ENCODE measurements at places on chromosomes 16 and 17.
A peak's percentile ranks its signal among the peaks of the same experiment; 100 is the strongest.

DNA sequence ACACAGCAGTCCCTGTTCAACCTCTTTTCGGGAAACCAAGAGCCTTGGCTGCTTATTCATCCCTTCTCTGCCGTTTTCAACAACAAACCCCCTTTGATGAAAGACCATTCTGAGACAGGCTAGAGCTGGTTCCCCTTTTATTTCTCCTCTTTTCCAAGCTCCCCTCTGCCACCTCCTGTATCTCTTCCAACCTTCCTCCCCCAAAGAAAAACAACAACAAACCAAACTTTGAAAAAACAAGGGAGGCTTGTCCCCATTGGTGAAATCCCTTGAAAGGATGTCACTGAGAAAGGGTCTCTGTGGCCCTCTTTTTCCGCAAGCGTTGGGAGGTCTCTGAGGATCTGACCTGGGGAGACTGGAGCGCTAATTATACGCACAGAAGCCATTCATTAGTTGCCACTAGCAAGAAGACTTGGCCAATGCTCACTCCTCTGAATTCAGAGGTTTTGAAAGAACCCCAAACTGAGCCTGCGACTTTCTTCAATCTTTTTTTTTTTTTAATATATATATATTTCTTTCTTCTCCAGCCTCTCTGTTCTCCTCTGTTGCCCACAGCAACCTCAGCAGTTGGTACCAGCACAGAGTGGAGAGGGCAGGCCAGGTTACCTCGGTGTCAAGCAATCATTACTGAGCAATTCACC lies 101.4 kb downstream of the PITPNC1 start:
- DNase-seq = no peak

GRCh38 chr16:72124761-72125634 lies 31.4 kb downstream of the DHX38 start:
- peak; percentile 59 for DNase-seq

DNA sequence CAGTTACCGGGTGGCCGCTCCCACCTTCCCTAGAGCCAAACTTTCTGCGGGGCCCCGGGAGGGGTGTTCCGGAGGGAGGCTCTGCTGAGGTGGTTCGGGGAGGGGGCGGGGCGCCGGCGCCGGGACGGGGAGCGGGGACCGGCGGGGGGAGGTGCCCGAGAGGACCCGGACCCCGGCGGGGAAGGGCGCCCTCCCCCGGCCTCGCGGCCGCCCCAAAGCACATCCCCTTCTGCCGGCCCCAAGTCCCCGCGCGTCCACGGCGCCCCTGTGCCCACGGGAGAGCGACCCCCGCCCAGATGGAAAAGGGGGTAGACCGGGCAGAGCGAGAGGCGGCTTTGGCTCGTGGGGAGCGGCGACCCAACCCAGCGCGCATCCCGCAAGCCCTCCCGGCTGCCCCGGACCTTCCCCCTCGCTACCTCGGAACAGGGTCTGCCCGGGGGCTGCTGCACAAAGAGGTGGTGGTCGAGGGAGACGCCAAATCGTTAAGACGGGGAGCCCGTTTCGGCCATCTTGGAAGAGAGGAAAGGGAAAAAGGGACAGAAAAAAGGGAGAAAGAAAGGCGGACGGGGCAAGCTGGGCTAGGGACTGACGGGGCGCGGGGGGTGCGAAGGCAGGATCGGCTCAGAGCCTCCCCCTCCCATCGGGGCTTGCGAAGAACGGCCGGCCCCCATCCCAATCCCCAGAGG lies 530 bp downstream of the PCGF2 start:
- no peak for DNase-seq

- no peak for DNase-seq
Observed at GRCh38 chr16:52076332-52076731, 470.6 kb downstream of the TOX3 start.

DNA sequence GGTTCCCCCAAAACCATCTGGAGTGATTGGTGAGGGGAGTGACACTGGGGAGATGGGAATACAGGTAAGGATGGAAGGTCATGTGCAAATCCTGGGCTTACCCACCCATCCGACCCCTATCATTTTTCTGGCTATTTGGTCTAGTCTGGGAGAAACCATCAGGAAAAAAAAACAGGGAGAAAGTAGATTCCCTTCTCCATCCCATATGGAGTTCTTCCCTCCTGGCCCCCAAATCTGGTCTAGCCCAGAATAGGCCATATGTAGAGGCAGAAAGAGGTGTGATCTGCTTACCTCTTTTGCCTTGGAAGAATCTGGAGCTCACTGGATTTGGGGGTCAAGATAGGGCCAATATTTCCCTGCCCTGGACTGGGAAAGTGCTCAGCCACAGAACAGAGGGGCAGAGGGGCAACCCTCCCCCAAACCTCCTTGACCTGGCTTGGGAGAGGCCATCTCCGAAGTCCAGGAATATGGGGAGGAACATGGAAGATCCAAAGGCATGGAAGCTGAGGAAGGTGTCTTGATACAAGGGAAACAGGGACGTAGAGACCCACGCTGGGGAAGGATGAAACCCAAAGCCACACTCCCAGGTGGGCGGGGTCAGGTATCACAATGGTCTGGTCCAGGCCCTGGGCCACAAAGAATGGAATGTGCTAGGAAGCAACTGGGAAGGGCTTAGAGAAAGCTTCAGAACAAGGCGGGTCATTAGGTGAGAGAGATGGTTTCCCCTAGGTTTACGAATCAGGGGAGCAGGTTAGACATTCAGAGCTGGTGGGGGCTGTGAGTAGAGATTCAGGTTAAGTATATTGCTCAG lies 16.2 kb downstream of the CHRNB1 start:
- no peak for DNase-seq

- DNase-seq = no peak
Observed at GRCh38 chr17:2232244-2232638, 71.3 kb downstream of the SMG6 start.

- DNase-seq = no peak
Observed at GRCh38 chr17:6712854-6713129, 377 bp downstream of the SLC13A5 start.

DNA sequence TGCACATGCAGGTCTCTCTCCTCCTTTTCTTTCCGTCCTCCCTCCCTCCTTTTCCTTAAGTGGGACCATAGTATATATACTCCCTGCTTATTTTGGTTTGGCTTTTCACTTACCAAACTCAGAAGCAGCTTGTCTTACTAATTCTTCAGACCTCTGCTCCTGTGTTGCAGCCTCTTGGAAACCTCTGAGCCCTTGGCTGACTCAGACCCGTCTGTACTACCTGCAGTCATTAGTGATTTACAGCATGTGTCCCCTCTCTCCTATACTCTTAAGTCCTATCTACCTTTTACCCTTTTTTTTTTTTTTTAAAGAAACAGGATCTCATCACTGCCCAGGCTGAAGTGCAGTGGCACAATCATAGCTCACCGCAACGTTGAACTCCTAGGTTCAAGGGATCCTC lies 207.0 kb downstream of the STX8 start:
- no peak for DNase-seq

DNA sequence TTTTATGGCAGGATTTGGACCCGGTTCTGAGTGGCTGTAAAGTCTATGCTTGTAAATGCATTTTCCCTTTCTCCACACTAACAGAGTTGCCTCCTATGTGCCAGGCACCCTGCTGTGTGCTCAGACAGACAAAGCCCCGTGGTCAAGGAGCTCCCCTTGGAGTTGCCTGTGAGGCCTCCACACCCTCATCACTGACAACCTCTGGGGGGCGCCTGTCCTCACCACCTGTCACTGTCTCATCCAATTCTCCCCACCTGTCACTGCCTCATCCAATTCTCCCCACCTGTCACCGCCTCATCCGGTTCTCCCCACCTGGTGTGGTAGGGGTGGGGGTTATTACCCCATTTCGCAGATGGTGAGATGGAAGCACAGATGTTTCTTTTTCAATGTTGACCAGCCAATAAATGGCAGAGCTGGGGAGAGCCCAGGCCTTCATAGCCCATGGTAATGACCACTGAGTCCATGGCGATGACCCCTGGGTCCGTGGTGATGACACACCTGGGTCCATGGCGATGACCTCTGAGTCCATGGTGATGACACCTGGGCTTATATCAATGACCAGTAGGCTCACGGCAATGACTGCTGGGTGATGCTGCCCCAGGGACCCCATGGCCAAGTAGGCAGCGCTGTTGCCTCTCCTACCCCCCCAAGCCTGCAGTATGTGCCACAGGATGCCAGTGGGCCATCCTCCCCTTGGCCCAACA lies 150.1 kb downstream of the IRF8 start:
- no peak for DNase-seq

DNA sequence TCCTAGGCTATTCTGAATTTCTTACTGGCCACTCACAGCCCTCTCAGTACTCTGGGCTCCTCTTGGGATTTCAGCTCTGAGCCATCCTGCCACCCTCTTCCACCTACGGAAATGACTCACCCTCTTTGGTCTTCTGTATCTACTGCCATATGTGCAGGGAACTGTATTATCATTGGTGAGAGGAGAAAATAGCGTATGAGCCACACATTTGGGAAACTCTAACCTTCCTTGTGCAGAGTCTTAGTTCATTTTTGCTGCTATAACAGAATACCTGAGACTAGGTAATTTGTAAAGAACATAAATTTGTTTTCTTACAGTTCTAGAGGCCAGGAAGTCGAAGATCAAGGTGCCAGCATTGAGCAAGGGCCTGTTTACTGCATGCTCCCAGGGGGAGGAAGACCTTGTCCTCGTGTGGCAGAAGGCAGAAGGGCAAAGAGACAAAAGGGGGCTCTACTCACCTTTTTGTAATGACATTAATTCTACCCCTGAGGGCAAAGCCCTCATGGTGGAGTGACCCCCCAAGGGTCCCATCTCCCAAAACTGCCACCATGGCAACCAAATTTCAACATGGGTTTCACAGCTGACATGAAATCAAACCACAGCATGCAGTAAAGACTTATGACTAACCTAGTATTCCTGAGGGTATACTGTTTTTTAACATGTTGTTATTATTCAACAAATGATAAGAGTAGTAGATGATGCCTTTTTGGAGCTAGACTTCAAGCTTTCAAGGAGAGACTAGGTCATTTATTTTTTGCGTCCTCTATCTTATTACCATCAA lies 191.8 kb downstream of the PRKCA start:
- peak; percentile 76 for DNase-seq

- no peak for DNase-seq
Observed at GRCh38 chr17:20952183-20952582, 90.6 kb downstream of the USP22 start.

GRCh38 chr17:32757963-32758362 lies 119.0 kb downstream of the MYO1D start:
- DNase-seq = no peak

Data from inflammatory macrophage treated with lipopolysaccharide for 1 hour (primary cell).